ENCODE measurements at places on chromosomes 1 and 21.

DNA sequence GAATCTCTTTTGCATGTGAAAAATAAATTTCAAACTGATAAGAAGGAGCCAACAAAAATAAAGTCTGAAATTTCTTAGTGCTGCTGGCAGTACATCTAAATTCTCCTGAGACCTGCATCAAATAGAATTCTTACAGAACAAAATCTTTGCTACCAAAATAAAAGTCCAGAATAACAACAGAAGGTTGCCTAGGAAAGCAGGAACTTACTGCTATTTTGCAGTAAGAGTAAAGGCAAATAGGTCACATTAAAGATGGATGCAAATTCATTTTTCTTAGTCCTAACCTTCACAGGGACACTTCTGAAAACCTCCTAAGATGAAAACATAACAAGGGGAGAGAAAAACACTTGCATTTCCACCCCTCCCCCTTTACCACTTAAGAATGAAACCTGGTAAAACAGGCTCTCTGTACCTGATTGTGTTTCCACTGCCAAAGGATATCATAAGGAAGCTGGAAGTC is 59.0 kb downstream of the RUSC1 start:
- DNase-seq, result no peak

GRCh38 chr1:156368889-156369684 is at the start of gene RHBG:
Gene RHBG, plus strand, starts transcription at chr1:156369211. Its CDS starts 39 bp downstream, at chr1:156369250.
- DNase-seq, result no peak

GRCh38 chr1:173329726-173330125 is 122.6 kb upstream of the TNFSF4 start:
- no peak for DNase-seq

DNA sequence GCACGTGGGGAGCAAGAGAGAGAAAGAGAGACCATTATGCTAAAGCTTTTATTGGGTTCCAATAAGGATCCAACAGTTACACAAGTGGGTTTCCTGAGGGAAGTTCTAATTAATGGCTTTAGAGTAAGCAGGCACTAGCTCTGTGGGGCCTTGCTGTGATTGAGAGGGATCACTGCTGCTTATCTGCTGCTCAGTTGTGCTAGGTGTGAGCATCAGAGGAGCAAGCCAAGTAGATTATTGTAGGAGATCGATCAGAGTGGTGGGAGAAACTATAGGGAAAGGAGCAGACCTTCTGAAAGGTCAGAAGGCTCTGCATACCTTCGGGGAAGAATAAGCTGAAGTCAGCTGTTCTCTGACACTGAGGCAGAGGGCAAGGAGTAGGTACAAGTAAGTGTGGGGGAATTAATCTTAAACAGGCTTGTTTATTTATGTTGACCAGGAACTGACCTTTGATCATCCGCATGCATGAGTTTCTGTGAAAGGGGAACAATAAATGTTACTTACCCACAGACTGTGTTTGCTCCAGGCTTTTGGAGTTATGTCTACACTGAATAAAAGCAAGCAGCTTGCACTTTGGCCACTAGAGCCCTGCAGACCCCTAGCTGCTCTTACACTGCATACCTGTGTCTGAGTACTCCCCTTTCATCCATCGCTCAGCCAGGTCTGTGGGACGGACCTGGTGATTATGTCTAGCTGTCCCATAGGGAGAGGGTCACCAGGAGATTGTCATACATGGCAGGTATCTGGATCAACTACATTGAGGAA is 89.7 kb downstream of the TNNI3K start:
- DNase-seq, result no peak
